ENCODE measurements at places on chromosomes 2 and 18.

GRCh38 chr2:238725298-238725697 lies 122.6 kb upstream of the TWIST2 start:
- DNase-seq: no peak

- no peak for DNase-seq
These were observed 88.6 kb downstream of the ZBTB7C start for GRCh38 chr18:48320639-48320945.

- DNase-seq: no peak
These were observed 196.1 kb upstream of the CTAGE1 start for GRCh38 chr18:22613788-22614187.

DNA sequence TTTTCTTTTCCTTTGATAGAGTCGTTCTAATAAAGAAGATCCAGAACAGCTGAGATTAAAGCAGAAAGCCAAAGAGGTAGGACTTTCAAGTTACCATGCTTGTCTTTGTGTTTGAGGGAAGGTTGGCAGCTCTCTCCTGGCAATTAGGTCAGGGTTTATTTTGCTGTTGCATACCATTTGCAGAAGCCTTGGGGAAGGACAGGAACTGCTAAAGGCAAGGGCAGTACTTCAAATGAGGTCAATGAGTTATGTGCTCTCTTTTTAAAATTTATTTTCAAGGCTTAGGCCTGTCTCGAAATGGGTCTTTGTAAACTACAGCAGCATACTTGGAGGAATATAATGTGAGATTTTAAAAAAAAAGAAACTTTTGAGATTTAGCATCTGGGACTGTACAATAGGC lies 108.9 kb downstream of the TAF4B start:
- DNase-seq: no peak

DNA sequence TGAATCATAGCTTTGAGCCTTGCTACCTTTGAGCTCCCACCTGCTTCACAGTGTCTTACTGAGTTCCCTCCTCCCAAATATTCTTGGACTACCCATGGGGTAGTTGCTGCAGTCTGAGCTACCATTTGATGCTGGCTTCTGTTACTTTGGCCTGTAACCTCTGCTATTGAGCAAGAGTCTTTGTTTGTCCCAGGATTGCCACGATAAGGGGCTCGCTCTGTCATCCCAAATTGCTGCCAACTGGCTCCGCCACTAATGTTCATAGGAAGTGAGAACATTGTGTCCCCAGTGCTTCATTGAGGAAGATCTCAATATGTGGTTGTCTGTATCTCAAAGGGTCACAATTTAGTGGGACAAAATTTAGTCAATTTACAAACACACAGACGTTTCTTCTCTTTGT lies 103.8 kb downstream of the TRIM43 start:
- DNase-seq: no peak

DNA sequence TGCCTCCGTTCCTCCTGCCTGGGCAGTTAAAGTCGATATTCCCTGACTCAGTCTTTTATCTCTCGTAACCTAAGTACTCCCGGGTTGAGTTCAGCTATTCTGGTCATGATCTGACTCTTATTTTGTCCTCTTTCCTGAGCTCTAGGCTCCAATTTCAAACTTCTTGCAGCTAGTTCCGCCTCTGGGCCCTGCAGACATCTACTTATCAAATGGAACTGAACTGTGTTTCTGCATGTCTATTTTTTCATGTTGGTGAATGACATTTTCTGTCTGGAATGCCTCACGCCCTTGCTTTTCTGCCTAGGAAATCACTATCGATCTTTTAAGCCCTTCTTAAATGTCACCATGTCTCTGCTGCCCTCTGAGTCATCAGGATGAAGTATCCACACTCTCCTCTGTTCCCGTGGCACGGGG lies 101.5 kb downstream of the VAPA start:
- DNase-seq: no peak

DNA sequence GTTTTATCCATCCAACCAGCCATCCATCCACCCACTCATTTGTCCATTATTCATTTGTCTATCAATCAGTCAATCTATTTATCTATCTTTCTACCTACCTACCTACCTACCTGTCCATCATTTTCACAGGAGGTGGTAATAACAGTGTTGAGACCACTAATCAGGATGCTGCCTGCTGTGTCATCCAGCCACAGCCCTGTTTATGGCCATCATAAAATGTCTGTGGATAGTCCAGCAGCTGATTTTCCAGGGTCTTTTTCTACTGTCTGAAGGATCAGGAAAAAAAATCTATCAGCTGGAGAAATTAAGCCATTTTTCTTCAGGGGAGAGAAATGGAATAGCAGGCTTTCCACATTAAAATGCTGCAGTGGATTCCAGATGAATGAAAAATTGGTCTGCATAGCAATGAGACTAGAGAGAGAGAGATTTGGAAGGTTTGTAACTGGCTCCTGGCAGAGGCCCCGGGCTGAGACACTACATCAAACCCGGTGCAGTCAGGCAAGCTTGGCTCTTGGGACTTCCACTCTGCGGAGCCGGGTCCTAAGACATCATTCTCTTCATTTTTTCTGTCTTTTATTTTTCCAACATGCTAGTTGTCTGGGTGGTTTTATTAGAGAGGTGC lies 33.0 kb upstream of the BOD1L2 start:
- no peak for DNase-seq

GRCh38 chr18:75035928-75036327 lies 173.0 kb downstream of the PTGR3 start:
- DNase-seq: no peak

GRCh38 chr2:22885245-22885644 lies 499.7 kb upstream of the KLHL29 start:
- DNase-seq: no peak

DNA sequence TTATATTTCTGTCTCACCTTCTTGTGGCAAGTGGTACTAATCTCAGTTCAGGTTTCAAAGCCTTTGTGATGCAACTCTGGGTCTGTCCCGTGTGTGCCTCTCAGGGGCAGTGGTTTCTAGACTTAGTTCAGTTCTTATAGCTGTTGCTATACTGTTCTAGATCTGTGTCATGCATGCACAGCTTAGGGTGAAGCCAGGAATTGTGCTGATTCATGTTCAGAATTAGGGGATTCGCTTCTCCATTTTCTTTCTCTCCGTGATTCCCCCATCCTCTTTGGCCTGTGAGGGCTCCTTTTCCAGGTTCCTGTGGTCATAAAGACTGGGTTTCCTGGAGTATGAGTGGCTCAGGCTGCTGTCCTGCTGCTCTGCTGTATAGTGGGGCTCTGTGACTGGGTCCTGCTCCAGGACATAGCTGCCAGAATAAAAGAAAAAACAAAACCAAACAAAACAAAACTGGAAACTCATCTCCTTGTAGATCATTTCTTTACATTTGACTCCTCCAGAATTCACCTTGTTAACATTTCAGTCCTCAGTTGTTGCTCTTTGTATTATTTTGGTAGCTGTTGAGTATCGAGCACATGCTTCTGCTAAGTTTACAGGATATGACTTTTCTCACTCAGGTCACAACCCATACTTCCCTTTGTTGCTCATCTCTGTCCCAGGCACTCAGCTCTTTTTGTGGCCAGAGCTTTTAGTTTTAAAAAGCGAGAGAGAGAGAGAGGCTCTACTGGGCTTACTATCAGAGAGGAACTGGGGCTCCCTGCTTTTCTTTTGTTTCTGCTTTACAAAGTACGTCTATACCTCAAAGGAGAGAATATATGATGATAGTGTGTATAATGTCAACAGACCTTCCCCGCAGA lies 34.2 kb downstream of the CERS6 start:
- DNase-seq: peak; percentile 13

- DNase-seq: no peak
These were observed 897.2 kb downstream of the TSN start for GRCh38 chr2:122652670-122653069.

DNA sequence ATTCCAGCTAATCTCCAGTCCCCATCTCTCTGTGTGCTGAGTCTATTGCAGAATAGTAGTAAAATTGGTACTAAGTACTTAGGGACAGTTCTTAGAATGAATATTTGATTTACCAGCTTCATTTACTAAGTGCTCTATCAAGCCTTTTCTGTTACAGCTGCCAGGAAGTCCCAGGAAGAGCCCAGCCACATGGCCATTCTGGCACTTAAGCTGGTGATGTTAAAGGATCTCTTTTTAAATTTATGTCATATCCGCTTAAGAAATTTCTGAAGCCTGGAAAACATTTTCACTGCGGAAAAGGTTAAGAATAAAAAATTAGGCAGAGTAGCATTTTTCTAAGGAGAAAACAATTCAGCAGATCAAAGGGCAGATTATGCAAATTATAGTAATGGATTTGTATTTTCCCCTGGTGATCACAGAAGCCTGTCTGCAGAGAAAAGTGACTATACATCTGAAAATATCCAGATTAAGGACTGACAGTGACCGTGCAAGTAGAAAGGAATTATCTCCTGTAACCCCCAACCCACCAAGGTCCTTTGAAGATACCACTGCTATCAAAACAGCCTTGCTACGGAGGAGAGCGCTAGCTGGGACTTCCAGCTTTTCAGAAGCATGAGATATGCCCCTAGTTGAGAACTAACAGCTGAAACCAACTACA lies 260.8 kb downstream of the SH3BP4 start:
- DNase-seq: no peak

DNA sequence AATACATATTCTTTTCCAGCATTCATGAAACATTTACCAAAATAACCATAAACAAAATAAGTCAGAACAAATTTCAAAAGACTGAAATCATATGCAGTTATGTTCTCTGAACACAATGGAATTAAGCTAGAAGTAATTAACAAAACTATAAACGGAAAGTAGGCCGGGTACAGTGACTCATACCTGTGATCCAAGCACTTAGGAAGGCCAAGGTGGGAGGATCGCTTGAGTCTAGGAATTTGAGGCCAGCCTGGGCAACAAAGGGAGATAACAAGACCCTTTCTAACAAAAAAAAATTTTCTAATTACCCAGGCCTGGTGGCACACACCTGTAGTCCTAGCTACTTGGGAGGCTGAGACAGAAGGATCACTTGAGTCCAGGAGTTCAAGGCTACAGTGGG lies 14.9 kb downstream of the ATAD2B start:
- no peak for DNase-seq

DNA sequence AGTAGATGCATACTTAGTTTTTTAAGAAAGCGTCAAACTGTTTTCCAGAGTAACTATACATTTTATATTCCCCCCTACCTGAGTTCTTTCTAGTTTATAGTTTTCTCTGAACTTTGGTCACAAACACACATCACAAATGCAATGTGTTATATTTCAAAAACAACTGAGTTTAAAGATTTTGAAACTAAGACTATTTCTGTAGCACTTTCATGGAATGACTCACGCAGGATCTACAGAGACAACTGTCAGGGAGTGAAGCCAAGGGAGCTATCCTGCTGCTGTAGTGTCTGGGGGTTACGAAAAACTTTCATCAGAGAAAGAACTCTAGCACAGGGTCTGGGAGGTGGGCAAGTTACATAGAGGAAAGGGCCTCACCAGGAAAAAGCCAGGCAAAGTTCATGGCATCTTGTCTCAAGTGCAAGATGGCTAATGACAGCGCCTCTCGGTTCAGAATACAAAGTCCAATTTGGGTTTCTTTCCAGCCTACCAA lies 66.8 kb downstream of the UXS1 start:
- DNase-seq: no peak

DNA sequence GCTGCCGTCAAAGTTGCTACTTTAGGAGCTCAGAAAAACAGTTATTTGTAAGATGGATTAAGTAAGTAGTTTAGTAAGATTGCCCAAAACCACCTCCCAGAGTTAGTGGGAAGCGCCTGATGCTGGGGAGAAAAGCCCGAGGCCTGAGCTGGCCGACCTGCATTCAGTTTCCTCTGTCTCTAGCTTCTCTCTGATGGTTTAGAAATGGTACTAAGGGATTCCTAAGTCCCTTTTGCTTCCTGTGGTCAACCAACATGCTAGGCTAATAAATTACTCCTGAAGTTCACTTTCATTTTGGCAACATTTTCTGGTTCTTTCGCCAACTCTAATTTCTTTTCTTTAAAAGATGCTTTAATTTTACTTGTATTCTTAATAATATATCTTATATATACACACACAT lies 60.1 kb downstream of the ASAP2 start:
- no peak for DNase-seq

DNA sequence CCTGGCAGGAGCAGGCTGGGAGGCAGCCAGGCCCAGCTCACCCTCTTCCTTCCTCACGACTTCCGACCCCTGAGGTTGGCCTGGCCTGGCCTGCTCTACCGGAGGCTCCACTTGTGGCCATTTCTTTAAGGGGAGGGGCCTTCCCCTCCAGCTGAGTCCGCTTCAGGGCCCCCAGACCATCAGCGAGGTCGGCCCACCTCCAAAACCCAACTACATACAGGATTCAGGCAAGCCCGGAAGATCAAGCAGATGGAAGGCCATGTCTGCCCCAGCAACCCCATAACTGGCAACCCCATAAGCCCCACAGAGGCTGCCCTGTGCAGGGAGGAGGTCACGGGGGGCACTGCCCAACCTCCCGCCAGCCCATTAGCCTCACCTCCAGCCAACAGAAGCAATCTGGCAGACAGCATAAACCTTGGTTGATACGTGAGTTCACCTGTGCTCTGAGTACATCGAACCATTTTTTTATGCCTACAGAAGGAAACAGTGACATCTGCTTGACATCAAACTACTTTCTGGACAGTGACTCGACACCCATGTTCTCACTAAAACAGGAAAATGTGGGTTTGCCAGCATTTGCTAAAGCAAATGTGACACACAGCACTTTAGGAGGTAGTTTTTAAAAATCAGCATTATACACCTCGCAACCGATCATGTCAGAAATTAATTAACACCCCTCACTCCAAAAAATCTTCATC lies 98.9 kb downstream of the EIPR1 start:
- DNase-seq: no peak

GRCh38 chr2:64319896-64320295 lies 134.1 kb upstream of the LGALSL start:
- DNase-seq: no peak

DNA sequence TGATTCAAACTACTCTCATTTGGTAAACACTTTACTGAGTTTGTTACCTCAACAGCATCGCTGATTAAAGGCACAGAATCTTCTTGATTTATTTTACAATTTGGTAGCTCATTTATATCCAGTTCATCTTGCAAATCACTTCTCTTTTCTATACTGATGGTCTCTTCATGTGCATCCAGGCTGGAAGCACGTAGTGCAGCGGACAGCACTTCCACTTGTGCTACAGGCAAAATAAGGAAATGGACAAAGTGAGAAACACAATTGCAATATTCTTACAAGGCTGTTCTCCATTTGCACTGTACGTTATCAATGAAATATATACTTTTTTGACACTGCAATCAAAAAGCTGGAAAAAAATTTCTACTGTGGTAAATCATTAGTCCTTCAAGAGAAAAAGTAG lies 51.0 kb downstream of the PPP4R1 start:
- no peak for DNase-seq

DNA sequence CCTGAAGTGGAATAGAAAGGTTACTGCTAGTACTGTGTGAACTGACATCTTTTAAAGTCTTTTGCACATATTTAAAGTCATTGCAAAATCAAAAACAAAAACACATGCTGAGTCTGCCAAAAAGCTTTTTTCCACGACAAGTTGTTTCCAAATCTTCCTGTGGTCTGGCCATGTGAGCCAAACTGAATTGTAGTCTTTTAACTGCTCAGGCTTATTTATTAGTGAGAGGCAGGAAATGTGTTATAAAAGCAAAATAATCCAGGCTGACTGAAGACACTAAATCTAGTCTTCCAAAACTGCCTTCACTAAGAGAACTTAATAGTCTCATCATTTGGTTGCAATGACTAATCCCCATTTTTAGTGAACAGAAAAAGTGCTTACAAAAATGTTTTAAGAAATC lies 2.3 kb downstream of the KRCC1 start:
- no peak for DNase-seq

- no peak for DNase-seq
These were observed 213.9 kb downstream of the PTH2R start for GRCh38 chr2:208620487-208620978.

GRCh38 chr18:72675394-72675793 lies 131.3 kb upstream of the CBLN2 start:
- DNase-seq: no peak

GRCh38 chr2:144227427-144228105 lies 292.4 kb downstream of the ZEB2 start:
- DNase-seq: no peak
